Naive B cell (primary cell): ENCODE measurements at places on chromosomes 13 and 19. TPM values are rescaled to one million over a fixed set of nuclear protein-coding genes. Genes with fewer than 3 reads are reported as not detected.

- no peak for DNase-seq
These were observed 111.6 kb downstream of the RNF17 start for GRCh38 chr13:24875566-24875965.

Gene PINLYP
- polyA plus RNA-seq: 2.1 TPM

GRCh38 chr13:32445461-32445860 is 17.5 kb upstream of the N4BP2L1 start:
- DNase-seq: no peak

DNA sequence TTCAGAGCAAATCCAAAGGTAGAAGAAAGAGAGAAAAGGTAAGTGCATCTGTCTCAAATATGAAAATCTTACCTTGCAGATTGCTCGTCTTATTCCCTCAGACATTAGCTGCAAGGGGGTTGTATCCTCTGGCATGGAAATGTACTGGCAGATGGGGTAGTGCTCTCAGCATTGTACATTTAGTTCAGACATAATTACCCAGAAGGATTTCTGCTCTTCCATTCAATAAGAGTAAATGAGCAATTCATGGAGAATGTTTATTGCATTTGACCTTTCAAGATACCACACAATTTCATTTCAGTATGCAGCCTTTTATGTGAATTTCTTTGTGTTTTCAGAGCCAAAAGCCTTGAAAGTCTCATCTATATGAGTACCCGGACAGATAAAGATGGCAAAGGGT is 63.8 kb downstream of the SCEL start:
- no peak for DNase-seq

Gene ZNF682
- polyA plus RNA-seq: 4.7 TPM

Gene NTN5
- not detected for polyA plus RNA-seq

- DNase-seq: no peak
These were observed 66.7 kb downstream of the CDADC1 start for GRCh38 chr13:49314344-49314882.

Gene FFAR1
- polyA plus RNA-seq: 0.21 TPM

- DNase-seq: no peak
These were observed 26.3 kb downstream of the F2RL3 start for GRCh38 chr19:16915135-16915534.

GRCh38 chr19:2494084-2494446 is 18.1 kb downstream of the GADD45B start:
- no peak for DNase-seq
